ENCODE measurements at places on chromosomes 6 and 20.

DNA sequence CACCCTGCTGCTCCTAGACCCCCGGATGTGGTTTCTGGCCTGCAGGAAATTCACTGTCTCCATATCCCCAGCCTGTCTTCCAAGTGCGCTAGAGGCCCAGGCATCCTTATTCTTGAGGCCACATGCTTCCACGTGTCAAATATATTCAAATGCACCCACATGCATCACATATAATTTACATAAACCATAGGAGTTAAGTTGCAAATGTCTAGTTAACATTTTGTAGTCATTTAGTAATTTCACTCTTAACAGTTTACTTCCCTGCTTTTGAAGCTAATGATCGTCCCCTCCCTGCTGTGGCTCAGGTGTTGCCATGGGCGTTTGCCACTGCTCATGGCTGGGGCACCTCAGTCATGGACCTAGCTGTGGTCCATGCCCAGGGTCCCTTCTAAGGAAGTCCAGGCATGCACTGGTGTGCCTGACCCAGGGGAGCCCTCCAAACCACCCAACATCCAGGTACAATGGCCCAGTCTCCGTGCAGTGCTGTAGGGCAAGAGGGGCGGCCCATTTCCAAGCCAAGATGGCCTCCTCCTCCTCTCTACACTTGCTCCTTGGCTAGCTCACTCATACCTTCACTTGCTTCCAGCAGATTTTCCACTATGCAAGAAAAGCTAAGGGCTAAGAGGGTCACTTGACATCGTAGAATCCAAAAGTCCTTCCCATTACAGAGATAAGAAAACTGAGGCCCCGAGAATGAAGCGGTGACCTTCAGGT is 42.4 kb downstream of the FGD2 start:
- no peak for DNase-seq

- no peak for DNase-seq
Measured at GRCh38 chr6:1917626-1918371, 308.1 kb downstream of the FOXC1 start.

DNA sequence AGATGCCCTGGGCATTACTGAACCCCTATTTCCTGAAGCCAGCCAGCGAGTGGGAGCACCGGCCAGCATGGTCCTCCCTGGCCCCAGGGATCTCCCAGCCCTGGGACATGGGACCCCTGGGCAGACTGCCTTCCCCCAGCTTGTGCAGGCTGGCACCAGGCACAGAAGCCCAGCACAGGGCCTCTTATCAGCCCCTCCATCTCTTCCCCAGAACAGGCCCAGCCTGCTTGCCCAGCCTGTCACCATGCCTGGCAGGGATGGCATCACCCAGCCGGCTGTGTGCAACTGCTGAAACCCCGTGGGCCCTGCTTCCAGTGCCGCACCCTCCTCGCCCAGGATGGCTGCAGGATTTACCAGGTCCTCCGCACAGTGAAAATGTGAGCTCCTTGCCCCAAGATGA is 6.1 kb upstream of the OSBPL2 start:
- no peak for DNase-seq

DNA sequence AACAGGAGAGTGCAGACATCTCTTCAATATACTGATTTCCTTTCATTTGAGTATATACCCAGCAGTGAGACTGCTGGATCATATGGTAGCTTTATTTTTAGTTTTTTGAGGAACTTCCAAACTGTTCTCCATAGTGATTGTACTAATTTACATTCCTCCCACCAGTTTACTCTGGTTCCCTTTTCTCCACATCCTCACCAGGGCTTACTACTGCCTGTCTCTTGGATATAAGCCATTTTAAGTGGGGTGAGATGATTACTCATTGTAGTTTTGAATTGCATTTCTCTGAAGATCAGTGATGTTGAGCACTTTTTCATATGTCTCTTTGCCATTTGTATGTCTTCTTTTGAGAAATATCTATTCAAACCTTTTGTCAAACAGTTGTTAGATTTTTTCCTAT is 64.9 kb upstream of the HMGCLL1 start:
- DNase-seq = no peak

DNA sequence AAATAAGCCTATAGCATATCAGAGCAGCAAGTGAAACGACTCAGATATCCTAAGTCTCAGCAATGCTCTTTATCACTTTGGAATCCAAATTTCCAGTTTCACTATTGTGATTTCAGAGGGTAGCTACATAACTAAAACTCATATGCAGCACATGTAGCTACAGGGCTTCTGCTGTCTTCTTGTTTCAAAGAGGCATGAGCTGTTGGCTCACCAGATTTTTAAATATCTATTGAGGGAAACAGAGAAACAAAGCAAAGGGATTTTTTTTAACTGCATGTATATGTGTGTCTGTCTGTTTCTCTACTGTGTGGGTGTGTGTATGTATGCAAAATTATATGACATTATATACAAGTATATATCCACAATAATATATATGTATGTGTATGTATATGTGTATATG is 258.4 kb downstream of the HDGFL1 start:
- no peak for DNase-seq

- DNase-seq = no peak
Measured at GRCh38 chr20:48287552-48288170, 502.4 kb upstream of the SULF2 start.

DNA sequence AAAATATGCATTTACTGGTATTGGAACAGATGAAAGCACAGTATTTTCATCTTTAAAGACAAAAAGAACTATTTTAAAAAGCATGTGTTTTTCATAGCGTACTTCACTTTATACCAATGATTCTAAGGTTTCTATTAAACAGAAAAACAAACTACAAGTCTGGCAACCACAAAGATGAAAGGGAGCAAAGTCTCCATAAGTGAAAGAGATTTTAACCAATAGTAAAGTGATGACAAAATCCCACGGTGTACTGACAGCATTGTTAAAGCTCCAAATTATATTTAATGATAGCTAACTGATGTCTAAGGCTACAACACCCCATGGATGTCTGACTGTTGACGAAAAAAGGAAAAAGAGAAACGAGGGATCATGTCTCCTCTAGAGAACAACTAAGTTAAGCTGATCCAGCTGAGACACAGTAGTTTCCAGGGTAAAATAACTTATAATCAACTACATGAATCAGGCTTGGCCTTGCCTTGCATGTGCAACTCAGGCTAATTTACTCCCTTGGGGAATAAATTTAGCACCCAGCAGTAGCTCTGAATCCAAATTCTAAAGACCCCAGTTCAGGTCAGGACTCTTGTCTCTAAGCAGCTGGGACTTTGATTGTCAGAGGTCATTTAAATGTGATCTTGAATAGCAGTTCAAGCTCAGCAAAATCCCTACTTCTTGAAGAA is 56.0 kb upstream of the TAB2 start:
- DNase-seq = no peak

GRCh38 chr6:53805016-53805415 is 10.2 kb downstream of the LRRC1 start:
- no peak for DNase-seq

- DNase-seq = no peak
Measured at GRCh38 chr6:42394151-42394550, 57.6 kb downstream of the TRERF1 start.

GRCh38 chr6:2127484-2127911 is 117.9 kb downstream of the GMDS start:
- peak; percentile 22 for DNase-seq

DNA sequence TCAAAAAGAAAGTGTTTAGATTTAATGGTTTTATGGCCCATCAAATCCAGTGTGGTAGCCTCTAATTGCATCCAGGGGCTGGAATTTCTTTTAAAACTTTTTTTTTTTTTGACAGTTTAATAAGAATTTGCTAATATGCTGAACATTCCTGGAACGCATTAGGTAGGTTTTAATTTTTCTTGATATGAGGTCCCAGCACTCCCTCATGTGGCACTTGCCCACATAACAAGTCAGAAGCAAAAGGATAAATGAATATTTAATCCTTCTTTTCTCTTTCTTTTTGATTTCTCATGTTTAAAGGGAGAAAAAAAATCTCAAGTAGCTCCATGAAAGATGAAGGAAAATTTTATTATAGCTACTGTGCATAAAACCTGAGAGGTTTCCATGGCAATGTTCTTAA is 13.5 kb downstream of the HAO1 start:
- no peak for DNase-seq

DNA sequence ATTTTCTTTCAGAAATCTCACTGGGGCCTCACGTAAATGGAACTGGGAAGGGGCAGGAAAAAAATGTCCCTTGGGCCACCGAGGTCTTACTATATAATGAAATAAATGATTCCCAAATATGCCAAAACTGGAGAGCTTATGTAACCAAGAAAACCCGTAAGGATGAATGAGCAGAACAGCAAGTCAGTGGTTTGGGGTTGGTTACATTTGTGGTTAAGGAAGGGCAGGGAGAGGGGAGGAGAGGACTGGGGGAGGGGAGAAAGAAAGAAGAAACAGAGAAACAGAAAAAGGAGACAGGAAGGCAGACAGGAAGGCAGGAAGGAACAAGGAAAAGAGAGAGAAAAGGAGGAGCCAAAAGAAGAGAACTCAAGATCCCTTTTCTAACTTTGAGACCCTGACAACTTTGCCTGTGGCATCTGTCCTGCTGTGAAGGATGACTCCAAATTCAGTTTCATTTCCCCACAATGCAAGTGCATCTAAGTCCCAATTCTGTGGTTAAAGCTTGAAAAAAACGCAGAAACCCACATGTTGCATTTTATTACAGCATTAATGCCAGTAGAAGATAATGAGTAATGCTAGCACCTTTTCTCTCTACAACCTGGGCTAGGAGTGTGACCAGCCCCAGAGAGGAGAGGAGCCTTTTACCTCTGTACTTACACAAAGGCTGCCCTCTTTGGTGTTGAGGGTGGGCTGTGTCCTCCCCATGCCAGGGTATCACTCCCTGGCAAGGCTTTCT is 10.8 kb upstream of the ARMC2 start:
- DNase-seq = peak; percentile 17

DNA sequence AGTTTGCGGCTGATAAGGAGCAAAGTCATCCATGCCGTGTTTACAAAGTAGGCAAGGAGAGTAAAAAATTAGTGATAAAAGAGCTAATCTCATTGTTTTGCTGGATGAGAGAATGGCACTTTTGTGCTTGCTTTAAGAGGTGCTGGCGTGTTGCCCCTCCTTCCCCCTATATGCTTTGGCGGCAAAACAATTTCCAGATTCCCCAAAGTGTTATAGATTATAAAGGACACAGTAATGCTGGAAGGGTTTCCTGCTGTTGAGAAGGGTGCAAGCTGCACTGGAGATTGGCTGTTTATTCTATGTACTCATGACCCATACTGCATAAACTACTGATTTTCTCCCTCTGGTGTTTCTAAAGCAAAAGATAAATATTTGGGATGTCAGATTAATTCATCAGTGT is 338.9 kb upstream of the MAP3K7 start:
- DNase-seq = no peak

DNA sequence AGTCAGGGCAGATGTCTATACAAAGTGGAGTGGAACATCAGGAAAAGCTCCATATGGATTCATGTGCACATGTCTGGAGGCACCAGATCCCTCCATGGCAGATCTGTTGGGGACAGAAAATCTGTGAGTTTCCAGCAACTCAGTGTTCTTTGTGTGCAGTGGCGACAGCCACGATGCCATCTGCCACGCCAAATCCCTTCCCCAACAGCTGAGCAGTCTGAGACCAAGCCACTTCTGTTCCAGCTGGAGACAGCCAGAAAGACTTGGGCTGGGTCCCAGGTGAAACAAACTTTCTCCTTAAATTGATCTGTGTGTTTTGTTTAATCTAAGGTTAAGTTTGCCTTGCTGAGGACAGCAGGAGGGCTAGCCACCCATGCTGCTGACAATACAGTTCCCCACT is 22.9 kb downstream of the FKBP1A start:
- no peak for DNase-seq

GRCh38 chr6:160027076-160027475 is 58.2 kb downstream of the IGF2R start:
- no peak for DNase-seq

DNA sequence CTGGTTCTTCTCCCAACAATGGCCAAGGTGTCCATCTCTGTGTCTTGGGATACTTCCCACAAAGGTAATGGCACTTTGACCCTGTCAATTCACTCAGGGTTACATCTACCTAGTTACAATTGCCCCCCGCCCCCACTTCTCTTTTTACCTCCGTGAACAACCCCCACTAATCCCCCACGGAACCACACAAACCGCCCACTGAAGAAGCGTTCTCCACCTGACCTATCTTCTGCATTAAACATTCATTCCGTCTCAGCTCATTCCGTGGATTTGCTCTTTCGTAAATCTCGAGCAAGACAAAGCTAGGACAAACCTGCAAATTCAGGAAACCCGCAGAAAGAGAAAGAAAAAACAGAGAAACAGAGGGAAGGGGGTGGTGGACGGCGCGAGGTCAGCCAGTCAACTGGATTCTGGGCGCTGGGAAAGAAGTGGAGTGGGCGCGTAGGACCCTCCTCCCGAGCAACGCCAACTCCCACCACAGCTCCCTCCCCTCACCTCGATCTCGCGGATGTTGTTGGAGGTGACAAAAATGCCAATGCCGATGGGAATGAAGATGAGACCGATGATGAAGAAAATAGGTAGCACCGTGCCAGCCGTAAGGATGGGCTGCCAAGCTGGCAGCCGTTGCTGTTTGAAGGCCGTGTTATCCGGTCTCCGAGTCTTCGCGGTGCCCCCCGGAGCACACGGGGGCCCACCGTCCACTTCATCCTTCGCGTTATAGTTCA is 523 bp downstream of the TMEM30A start:
- no peak for DNase-seq

DNA sequence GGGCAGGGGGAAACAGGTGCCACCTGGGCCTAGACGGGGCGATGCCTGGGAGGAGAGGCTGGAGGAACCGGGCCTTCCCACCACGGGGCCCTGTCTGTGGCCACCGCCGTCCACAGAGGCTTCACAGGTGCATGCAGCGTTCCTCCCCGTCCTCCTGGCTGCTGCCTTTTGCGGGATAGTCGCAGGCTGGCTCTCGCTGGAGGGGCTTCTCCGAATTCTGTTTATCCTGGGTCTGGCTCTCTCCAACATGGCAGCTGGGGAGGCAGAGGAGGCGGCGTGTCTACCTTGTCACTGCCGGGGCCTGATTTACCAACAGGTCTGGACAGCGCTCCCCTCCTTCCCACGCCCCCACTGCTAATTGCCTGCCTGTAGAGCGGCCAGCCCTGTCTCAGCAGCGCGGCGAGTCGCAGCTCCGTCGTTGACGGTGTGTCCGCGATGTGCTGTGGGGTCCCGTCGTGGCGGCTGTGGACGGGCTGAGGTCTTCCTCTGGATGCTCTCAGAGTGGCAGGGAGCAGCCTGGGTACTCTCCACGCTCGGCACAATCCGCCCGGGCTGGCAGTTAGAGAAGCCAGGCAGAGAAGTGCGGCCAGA is 262.9 kb downstream of the TAF4 start:
- DNase-seq = no peak

GRCh38 chr6:43951063-43951755 is 176.0 kb downstream of the MRPL14 start:
- no peak for DNase-seq

- DNase-seq = no peak
Measured at GRCh38 chr20:25439328-25439727, 31.9 kb downstream of the GINS1 start.

GRCh38 chr20:52918311-52918710 is 53.8 kb upstream of the TSHZ2 start:
- no peak for DNase-seq
